ENCODE measurements at places on chromosomes 16 and 17.

DNA sequence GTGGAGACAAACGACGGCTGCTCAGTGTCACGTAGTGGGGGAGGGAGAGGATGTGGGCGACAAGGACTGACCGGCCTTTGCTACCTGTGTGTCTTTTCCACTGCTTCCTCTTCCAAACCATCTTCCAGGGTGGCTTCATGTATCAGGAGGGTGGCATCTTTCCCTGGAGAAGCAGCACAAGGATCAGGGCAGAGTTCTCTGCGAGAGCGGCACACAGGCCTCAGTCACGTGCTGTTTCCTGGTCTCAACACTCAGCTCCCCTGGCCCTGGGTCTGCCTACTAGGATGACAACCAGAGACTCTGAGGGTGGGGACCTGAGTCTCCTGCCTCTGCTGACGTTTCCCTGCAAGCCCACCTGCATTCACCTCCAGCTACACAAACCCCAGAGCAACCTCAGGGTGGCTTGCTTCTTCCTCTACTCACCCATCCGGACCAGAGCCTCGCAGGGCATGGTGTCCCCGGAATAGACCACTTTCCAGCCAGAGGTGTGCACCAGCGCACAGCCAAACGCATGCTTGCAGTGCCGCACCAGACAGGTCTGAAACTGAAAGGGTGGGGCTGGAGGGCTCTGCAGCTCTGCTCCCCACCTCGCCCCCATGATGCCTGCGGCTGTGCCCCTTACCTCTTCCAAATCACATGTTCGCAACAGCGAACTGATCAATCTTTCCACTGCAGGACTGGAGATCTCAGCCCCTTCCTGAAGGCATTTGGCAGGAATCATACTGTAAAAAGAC, 23.3 kb downstream of the ELAC2 start:
- no peak for DNase-seq

GRCh38 chr17:27530764-27531391, 74.6 kb downstream of the KSR1 start:
- peak; percentile 31 for DNase-seq

GRCh38 chr17:49442041-49442440, 27.4 kb upstream of the PHB1 start:
- DNase-seq, result no peak

DNA sequence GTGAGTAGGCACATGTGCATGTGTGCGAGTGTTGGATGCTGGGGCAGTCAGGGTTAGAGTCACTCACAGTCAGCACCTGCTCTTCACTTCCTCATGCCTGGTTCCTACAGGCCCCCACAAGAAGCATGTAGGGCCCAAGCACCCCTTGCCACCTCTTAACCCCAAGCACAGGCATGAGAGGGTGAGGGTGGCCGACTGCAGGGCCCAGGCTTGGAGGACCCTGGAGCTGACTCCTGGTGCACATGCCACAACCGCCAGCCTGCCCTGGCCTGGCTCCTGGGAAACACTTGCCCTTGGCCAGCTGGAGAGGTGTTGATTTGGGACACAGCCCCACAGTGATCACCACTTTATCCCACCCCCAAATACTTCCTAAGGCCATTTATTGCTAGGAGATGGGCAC, 16.9 kb upstream of the CDRT15L2 start:
- DNase-seq, result no peak

- DNase-seq, result no peak
Measured at GRCh38 chr16:5604770-5605169, 507.2 kb upstream of the EEF2KMT start.

GRCh38 chr17:49715216-49715615, 7.5 kb upstream of the SLC35B1 start:
- no peak for DNase-seq

GRCh38 chr17:55785181-55785580, 34.3 kb downstream of the PCTP start:
- no peak for DNase-seq

- DNase-seq, result no peak
Measured at GRCh38 chr17:40794466-40794865, 5.3 kb downstream of the KRT28 start.

DNA sequence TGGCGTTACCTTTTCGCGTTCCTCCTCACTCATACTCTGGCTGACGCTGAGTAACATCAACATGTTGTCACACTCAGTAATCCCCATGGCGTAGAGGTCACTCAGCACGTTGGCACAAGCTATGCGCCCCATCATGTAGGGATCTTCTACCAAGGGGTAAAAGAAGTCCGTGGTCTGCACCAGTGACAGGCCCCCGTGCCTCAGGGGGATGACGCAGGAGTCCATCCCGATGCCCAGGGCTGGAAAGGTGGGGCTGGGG, 596 bp downstream of the SEPHS2 start:
- no peak for DNase-seq

DNA sequence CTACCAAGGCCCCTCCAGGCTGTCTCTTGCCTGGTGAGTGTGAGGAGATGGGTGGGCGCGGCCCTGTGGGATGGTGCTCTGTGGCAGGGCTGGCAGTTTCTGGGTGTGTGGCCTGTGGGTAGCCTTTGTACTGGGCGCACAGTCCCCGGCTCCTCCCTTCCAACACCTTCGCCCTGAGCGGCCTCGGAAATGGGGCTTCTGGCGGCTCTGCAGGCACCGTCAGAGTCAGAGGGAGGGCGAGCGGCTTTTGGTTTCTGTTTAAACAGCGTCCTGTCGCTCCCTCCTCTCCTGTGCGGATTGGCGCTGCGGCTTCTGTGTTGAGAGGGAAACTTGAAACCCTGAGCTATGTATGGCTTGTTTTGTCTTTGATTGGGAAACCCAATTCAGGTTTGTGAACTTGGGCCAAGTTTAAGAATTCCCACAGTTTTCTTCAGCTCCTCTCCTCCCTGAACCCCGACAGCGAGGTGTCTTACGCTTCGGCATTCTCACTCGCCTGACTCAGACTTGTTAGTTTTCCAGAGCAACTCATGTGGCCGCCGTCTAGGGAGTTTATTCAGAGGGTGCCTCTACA, 8.3 kb upstream of the ZNF750 start:
- DNase-seq, result peak; percentile 85

DNA sequence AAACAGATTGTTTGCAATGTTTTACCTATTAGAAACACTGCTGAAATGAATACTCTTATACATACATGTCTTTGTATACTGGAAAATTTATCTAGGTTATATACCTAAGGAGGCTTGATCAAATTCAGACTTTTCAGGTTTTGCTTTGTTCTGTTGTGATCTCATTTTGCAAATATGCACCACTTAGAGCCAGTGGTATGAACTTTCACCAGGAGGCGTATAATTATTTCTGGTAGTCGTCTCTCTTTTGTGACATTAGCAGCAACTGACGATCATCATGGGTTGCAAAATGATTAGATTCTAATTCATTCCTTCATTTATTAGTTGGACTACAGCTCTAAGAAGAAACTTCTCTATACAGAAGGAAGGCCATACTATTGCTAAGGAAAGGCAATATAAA, 26.9 kb downstream of the AP1G1 start:
- peak; percentile 8 for DNase-seq

GRCh38 chr16:6131526-6132050, 1034.0 kb upstream of the EEF2KMT start:
- no peak for DNase-seq

DNA sequence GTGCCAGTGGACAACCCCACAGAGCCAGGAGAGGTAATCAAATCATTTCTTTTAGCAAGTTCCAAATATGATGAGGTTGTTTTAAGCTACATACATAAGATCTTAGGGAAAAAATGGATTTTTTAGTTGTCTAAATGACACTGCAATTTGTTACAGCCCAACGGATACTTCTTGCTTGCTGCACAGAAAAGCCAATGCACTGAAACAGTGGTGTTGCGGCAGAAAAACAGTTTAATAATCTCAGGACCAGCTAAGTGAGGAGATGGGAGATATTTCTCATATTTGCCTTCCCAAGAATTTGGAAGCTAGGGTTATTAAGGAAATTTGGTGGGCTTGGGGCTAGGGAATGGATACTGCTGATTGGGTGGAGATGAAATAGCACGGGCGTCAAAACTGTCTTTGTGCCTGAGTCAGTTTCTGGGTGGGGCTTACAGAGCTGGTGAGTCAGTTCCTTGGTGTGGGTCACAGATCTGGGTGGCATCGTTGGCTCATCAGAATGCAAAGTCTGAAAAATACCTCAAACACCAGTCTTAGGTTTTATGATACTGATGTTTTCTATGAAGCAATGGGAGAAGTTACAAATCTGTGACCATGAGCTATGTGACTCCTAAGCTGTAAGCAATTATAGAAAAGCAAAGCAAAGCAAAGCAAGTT, 255.4 kb downstream of the IRX3 start:
- peak; percentile 3 for DNase-seq

DNA sequence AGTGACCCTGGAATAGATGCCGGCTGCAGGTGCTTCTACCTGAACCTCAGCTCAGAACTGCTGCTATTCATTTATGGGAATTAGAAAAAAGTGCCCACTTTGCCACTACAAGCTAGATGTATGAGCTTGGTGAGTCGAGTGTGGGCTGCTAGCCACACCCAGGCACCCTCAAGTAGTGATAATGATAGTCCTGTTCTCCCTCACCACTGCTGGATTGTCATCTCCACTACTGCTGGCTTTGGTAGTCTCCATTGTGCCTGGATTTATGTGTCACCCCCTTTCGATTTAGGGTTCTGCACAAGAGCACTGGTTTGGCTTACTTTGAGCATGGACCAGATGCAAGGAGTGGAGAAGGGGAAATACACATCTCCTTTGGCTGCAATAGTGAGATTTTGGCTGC, 73.0 kb upstream of the N4BP1 start:
- no peak for DNase-seq

GRCh38 chr17:44522883-44523671, 19.9 kb upstream of the GPATCH8 start:
- peak; percentile 69 for DNase-seq

GRCh38 chr17:67139784-67140665, 95.7 kb downstream of the CACNG1 start:
- DNase-seq, result peak; percentile 55

DNA sequence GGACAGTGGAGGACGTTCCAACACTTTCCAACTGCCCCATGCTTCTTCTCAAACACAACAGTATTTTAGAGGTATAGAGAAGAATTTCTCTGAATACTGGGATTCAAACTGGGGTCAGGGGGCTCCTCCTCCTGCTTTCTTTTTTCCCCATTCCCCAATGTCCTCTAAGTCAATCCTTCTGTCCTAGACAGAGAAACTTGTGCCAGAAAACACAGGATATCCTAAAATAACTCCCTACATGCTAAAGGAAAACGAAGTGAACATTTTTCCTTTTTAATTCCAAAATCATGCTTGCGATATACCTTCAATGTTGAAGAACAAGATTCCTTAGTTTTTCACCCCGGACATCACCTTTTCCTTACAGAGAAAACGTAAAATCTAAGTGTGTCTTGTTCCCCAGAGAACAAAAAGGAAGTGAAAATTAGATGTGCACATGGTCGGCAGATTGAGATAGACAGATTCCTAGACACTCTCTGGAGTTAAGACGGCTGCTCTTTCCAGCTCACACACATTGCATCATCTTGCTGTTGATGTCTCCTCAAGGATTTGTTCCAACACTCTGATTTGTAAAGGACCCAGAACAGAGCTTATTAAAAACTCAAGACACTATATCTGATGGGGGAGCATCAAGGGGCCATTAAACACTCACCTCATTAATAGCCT, 228.2 kb downstream of the GRIN2A start:
- DNase-seq, result peak; percentile 9

- no peak for DNase-seq
Measured at GRCh38 chr17:64219571-64219970, 43.5 kb downstream of the TEX2 start.

DNA sequence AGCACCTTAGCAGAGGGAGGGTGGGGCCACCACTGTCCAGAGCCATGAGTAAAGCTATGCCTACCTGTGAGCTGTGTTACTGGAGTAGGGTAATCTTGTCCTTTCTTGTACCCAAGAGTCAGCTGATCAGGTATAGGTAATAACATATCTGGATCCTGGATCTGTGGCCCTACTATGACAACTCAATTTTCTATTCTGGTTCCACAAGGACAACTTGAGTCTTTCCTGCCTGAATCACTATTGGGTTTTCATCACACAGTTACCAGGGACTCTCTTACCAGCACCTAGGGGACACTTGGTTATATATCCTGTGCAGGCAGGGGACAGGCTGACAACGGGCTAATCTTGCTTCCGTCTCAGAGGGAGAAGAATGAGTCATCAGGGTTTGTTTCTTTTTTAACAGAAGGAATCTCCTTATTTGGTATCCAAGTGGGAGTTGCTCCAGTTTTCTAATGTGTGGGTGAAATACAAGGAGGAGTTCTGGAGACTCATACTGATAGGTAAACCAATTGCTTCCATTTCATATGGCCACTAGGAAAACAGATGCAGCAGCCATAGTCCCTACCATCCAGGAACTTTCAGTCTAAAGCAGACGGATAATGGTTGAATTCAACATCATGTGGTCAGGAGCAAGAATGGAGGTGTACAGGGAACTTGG, 6.8 kb downstream of the ZNF267 start:
- peak; percentile 65 for DNase-seq

- peak; percentile 38 for DNase-seq
Measured at GRCh38 chr16:9094011-9094846, 2.8 kb downstream of the HAPSTR1 start.
